Left renal pelvis (tissue), 4 donors: ENCODE measurements at places on chromosomes 6 and 20. TPM values are rescaled to one million over a fixed set of nuclear protein-coding genes. Genes with fewer than 3 reads are reported as not detected.

The ZC3H12D gene
- 0.55 TPM for polyA plus RNA-seq

- DNase-seq = no peak
These were observed 93.6 kb downstream of the GRM4 start for GRCh38 chr6:34052071-34052825.

DNA sequence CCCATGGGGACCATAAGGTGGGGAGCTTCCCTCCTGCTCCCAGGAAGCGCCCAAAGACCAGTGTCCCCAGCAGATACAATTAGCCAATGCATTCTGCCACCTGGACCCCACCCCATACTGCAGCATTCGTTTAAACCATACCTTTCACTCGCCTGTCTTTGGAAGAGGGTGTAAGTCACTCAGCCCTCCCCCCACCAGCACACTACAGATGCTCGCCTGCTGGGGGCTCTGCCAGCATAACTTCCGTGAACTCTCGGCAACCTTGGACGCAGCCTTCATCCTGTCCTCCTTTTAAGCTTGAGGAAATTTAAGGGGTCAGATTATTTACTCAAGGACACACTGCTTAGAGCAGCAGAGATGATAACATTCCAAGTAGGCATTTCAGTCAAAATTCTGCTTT is 94.4 kb upstream of the NAA20 start:
- DNase-seq = no peak

- no peak for DNase-seq
These were observed 4.6 kb upstream of the MDGA1 start for GRCh38 chr6:37702314-37702713.

- no peak for DNase-seq
These were observed 206.6 kb upstream of the PREP start for GRCh38 chr6:105609375-105609991.

The ASIP gene
- not detected for polyA plus RNA-seq

The KIAA1755 gene
- 3.8 TPM for polyA plus RNA-seq

The TBX18 gene
- 24.7 TPM for polyA plus RNA-seq

GRCh38 chr6:33692078-33692759 is 19.3 kb downstream of the UQCC2 start:
- DNase-seq = no peak

The WFDC2 gene
- 10.7 TPM for polyA plus RNA-seq
